Chondrocyte (in vitro differentiated cells): ENCODE measurements at places on chromosomes 16 and 17. TPM values are rescaled to one million over a fixed set of nuclear protein-coding genes. Genes with fewer than 3 reads are reported as not detected.

STARD3 gene
- total RNA-seq: 39.8 to 49.6 TPM (median 42.3 TPM) in 3 replicates

PHKG2 gene
- 18.8 to 28.1 TPM (median 19.0 TPM) in 3 replicates for total RNA-seq

SULT1A2 gene
- total RNA-seq: not detected in 3 replicates

PPY gene
- not detected in 3 replicates for total RNA-seq

MILR1 gene
- total RNA-seq: not detected in 3 replicates

KCNJ18 gene
- not detected in 3 replicates for total RNA-seq

SEPTIN12 gene
- not detected in 3 replicates for total RNA-seq

ROGDI gene
- total RNA-seq: 24.9 to 37.6 TPM (median 35.6 TPM) in 3 replicates

CX3CL1 gene
- total RNA-seq: 11.2 to 47.9 TPM (median 46.0 TPM) in 3 replicates

ABCC3 gene
- 1.9 to 16.0 TPM (median 2.8 TPM) in 3 replicates for total RNA-seq

RNF43 gene
- 0.10 to 0.46 TPM (median 0.15 TPM) in 3 replicates for total RNA-seq

ETV4 gene
- 1.1 to 1.2 TPM (median 1.1 TPM) in 3 replicates for total RNA-seq

ATP2C2 gene
- total RNA-seq: not detected in 3 replicates

AXIN2 gene
- total RNA-seq: 3.3 to 6.1 TPM (median 3.7 TPM) in 3 replicates

TAT gene
- 0.26 to 0.35 TPM in 2 of 3 replicates, not detected in the other for total RNA-seq

HAP1 gene
- not detected in 3 replicates for total RNA-seq

NUP85 gene
- total RNA-seq: 36.7 to 63.9 TPM (median 41.3 TPM) in 3 replicates

BEAN1 gene
- 3.1 to 4.1 TPM (median 3.7 TPM) in 3 replicates for total RNA-seq

MLYCD gene
- 2.9 to 4.4 TPM (median 3.1 TPM) in 3 replicates for total RNA-seq
